ENCODE measurements at places on chromosomes 2 and 18.

DNA sequence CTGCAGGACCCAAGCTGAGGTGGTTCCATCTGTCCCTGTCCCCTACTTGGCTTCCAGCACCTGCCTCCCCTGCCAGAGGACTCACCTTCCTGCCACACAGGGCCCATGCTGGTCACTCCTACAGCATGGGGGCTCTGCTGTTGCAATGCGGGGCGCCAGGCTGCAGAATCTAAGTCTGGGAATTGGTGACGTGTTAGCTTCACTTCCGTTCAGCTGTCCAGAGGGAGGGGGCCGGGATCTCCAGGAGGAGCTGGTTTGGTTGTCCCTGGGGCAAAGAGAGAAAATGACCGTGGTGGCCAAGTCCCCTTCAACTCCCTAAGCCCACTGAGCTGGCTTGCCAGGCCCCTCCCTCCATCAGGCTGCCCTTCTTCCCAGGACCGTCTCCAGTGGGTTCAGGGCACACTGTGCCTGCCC lies 69.5 kb downstream of the IL1R2 start:
- no peak for DNase-seq

DNA sequence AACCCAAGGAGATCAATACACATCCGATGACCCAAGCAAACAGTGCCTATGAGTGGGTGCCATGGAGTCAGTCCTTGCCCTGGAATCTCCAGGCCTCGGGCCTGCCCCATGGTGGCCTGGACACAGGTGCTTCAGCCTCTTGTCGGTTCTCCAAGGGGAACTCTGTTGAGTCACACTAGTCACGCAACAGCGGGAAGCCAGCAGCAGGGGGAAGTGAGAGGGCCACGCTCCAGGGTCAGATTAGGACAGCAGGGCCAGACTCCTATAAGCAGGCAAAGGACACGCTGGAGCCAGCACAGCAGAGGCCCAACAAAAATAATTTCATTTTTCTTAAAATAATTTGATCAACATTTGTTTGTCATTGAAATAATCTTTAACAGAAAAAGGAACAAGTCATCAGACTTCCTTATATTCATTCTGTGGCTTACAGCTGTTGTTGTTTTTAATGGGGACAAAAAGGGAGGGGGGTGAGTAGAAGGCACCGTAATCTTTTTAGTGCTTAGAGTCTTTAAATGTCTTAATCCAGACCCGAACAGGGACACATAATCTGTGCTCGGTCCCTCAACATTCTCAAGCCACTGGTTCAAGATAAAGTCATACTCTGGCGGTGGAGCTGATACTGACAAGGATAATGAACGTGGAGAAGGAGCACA lies 16.4 kb upstream of the ARMC9 start:
- no peak for DNase-seq

- DNase-seq: no peak
Measured at GRCh38 chr2:101858910-101859309, 132.8 kb upstream of the IL1R2 start.

DNA sequence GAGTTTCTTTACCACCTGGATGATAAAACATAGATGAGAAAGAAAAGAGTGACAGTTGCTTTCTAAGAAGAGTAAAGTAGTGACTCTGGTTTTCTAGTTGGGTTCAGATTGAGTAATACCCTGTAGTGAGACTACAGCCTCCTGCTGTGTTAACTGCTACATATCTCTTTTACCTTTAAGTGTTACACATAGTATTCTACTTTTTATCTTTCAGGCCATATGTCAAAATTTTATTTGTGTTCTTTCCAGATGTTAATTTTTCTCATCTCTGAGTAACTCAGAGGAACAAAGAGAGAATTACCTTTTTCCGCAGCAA lies 348.2 kb downstream of the CTNNA2 start:
- no peak for DNase-seq

- DNase-seq: no peak
Measured at GRCh38 chr18:48931680-48932461, 18.9 kb downstream of the SMAD7 start.

DNA sequence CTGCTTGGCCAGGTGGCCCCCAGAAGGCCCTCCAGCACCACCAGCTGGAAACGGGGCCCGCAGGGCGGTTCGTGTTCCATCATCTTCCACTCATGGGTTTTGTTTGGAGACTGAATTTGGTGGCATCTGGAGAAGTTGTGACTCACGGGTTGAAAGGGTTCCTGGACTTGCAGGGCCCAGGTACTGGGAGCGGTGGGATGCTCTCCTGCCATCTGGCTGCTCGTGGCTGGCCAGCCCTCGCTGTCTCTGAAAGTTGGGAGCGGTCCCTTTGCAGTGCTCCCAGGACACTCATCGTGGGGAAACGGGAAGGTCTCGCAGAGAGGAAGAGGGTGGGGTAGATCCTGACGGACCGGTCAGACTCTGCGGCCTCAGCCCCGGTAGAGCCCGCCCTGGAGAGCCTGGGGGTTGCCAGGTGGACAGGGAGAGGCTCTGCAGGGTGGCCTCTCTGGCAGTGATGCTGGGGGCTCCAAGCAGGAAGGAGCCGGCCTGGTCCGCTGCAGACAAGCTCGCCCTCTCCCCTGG lies 47.5 kb downstream of the TWIST2 start:
- DNase-seq: no peak

GRCh38 chr18:30406728-30407127 lies 635.8 kb downstream of the DSC3 start:
- no peak for DNase-seq

DNA sequence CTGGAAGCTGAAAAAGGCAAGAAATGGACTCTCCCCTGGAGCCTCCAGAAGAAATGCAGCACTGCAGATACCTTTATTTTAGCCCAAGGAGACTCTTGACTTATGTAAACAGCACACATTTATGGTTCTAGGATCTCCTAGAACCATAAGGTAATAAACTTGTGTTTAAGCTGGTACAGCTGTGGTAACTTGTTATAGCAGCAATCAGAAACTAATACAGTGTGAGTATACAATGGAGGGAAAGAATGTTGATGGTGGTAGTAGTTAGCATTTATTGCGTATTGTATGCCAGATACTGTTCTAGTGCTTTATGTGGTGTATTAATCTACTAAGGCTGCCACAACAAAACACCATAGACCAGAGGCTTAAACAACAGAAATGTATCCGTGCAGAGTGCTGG lies 40.6 kb downstream of the FOSL2 start:
- no peak for DNase-seq

DNA sequence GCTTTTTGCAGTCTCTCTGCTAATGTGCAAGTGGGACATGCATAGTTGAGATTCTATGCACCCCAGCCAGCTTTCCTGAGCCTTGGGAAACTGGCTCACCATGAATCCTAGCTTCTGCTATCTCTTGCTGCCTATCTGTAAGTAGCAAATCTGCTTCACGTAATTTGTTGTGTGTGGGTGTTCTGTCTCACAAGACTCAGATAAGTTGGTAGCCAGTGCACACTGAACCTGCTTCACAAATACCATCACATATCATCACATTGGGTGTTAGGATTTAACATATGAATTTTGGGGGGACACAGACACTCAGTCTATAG lies 13.9 kb upstream of the VRK2 start:
- DNase-seq: no peak

GRCh38 chr2:204967199-204967960 lies 422.1 kb downstream of the PARD3B start:
- peak; percentile 76 for DNase-seq

GRCh38 chr2:152413228-152414030 lies 78.5 kb downstream of the FMNL2 start:
- DNase-seq: no peak

DNA sequence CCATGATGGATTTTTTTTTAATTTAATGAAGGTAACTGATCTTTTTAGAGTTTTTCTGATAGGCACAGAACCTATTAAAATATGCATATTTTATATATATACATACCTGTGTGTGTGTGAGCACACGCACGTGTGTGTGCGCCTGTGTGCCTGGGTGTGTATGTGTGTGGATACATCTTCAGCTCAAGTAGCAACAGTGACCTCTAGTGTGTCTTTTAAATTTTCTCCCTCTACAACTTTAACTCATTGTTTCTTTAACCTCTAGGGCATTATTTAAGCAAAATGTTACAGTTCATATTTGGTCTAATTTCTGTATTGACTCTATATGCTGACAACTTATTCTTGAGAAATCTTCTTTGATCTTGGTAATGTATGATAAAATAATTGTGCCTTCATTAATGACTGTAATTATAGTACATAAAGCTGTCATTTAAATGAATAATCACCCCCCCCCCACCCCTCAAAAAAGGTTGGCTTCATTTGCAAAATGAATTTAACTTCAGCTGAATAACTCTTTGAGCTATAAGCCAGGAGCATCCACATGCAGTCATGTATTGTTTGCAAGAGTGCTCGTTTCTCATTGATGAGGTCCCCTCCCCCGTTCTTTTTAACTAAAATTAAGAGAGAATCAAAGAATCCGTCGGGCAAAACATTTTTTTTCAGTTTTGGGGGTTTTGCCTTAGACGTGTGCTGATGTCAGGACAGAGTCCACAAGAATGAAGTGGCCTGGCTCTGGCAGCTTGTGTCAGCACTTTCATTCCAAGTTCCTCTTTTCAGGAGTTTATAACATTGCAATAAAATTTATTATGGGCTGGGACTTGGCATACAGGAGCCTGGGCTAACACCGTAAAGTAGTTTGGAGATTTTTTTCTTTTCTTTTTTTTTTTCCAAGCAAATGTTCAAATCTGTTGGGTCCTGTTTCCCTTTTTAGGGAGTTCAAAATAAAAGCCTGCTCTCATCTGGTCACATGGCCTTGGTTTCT lies 80.0 kb downstream of the ETAA1 start:
- DNase-seq: peak; percentile 1

GRCh38 chr2:157194097-157194688 lies 63.3 kb upstream of the GALNT5 start:
- no peak for DNase-seq

- DNase-seq: no peak
Measured at GRCh38 chr18:73933685-73934084, 213.9 kb downstream of the FBXO15 start.

GRCh38 chr18:42549596-42549995 lies 565.9 kb downstream of the RIT2 start:
- no peak for DNase-seq

- no peak for DNase-seq
Measured at GRCh38 chr18:68330658-68331057, 384.2 kb downstream of the TMX3 start.

Measured in CMK (cell line).